Activated CD8-positive, alpha-beta memory T cell treated with anti-CD3 and anti-CD28 coated beads, Interleukin-2, amount 10 ng/mL, durations not matched to agents 7 days and 5 days (primary cell): ENCODE measurements at places on chromosomes 3 and 15. TPM values are rescaled to one million over a fixed set of nuclear protein-coding genes. Genes with fewer than 3 reads are reported as not detected.

MEX3B gene
- 0.64 TPM for total RNA-seq

WDR49 gene
- total RNA-seq, result not detected

NAALADL2 gene
- not detected for total RNA-seq

SRGAP3 gene
- total RNA-seq, result 2.8 TPM

GRM2 gene
- 0.52 TPM for total RNA-seq

GSK3B gene
- 35.1 TPM for total RNA-seq

VILL gene
- total RNA-seq, result 15.4 TPM

SKOR1 gene
- 0.23 TPM for total RNA-seq

SCG3 gene
- total RNA-seq, result not detected
